ENCODE measurements at places on chromosomes 3 and 15.

GRCh38 chr15:78909791-78910228 is 35.0 kb downstream of the CTSH start:
- no peak for DNase-seq

GRCh38 chr3:39753391-39753790 is 56.0 kb upstream of the MYRIP start:
- DNase-seq: no peak

- no peak for DNase-seq
Measured at GRCh38 chr15:70488002-70488605, 275.3 kb downstream of the UACA start.

GRCh38 chr15:82548700-82549099 is 8.4 kb upstream of the RPS17 start:
- no peak for DNase-seq

DNA sequence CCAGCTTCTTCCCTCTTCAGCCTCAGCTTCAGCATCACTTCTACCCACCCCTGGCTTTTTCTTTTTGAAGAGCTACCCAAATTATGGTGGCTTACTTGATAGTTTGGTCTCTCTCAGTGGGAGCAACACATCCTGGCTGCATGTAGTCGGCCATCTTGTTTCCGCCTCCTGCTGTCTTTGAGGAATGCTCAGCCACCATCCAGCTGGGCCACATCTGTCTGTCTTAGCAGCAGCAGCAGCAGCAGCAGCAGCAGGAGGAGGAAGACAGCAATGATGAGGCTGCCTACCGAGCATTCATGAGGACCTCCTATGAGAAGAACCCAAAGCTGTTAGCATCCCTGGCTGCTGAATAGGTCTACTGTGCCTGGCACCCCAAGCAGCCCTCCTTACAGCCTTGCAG is 19.7 kb downstream of the IL16 start:
- no peak for DNase-seq

GRCh38 chr15:39465843-39466749 is 114.8 kb upstream of the THBS1 start:
- DNase-seq: no peak

GRCh38 chr15:82040862-82041261 is 5.0 kb downstream of the MEX3B start:
- no peak for DNase-seq

DNA sequence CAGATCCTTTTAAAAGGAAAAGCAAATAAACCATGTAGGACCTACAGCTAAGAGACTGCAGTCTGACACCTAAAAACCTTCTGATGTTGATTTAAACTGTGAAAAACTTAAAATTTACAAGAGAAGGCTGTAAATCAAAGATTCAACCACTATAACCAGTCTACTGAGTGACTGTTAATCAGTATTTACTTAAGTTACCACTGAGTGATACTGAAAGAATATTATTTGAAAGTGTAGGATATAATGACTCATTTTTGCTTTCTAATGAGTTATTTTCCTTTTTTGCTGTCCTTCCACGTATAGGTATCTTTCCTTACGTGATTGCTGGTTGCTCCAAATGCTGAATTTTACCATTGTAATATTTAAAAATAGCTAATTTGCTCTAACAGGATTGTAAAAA is 44.6 kb downstream of the RFX7 start:
- no peak for DNase-seq

- no peak for DNase-seq
Measured at GRCh38 chr3:128082546-128082945, 30.3 kb downstream of the SEC61A1 start.

DNA sequence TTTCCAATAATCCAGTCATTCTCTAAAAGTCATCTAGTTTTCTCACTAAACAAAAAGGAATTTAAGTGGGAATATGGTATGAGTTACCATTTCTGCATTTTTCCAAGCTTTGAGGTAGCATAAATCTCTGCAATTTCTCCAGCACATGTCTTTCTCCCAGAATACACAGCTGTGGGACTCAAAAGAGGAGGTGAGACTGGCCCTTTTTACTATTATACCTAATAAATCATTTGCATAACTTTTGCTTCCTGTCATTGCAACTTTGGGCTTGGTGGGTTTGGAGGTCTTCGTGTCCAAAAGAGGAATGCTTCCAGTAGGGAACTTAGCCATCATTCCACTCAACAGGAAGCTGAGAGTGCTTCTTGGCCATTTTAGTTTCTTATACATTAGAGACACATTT is 94.8 kb downstream of the FMN1 start:
- no peak for DNase-seq

DNA sequence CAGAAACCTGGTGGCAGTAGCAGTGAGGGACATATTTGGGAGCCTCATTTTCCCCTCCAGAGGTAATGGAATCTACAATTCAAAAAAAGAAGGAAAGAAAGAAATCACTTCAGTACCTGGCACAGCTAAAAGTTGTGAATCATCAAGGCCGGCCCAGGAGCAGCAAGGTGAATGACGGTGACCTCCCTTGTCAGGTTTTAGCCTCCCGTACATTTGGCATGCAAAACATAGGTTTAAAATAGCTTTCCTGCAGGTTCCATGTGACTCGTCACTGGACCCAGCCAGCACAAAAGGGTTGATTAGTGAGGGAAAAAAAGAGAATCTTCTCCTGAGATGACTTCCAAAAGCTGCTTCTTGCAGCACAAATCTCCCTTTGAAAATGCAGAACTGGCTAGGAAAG is 394.2 kb downstream of the LSAMP start:
- DNase-seq: no peak

DNA sequence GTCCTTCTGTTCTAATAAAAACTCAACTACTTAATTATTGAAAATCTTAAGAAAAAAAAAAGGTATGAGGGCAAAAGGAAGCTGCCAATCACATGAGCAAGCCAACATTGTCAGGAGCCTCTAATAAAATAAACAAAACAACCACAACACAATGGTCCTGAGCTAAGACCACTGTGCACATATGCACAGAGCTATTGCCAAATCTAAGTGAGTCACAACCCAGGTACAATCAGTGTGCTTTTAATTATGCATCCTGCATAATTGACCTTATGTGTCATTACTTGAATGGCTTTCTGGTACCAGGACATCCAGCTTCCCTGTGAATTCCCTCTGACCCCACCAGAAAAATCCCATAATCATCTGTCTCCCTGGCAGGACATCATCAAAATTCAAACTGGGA is 639.8 kb downstream of the MAGI1 start:
- DNase-seq: no peak

GRCh38 chr3:185657211-185657610 is 71.1 kb downstream of the SENP2 start:
- no peak for DNase-seq

DNA sequence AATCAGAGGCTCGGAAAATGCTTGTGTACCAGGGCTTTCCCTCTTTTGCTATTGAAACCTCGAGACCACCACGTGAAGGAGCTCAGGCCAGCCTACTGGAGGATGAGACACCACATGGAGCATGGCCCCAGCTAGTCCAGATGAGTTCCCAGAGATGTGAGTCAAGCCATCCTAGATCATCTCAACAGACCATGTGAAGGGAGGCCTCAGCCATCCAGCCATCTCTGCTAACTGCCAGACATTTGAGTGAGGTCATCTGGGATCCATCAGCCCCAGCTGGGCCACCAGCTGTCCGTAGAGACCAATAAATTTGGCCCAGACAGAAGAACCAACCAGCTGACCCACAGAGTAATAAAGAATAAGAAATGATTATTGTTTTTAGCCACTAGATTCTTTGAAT is 62.8 kb upstream of the PROK2 start:
- DNase-seq: no peak

GRCh38 chr15:56786966-56787365 is 53.7 kb upstream of the ZNF280D start:
- no peak for DNase-seq

DNA sequence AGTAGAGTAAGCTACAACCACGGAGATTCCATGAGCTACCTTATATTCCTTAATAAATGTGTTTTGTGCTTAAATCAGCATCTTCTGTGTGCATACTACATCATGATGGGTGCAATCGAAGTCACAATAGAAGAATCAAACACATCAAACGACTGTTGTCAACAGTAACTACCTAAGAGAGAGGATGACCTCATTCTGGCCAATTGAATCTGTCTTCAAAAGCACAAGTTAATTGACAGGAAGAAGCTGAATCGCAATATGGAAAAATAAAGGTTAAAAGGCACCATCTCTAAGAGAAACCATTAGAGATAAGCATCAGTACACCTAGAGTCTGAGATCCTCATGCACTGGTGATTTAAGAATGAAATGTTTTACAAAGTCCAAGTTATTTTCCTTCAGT is 39.0 kb downstream of the CD200R1L start:
- no peak for DNase-seq

DNA sequence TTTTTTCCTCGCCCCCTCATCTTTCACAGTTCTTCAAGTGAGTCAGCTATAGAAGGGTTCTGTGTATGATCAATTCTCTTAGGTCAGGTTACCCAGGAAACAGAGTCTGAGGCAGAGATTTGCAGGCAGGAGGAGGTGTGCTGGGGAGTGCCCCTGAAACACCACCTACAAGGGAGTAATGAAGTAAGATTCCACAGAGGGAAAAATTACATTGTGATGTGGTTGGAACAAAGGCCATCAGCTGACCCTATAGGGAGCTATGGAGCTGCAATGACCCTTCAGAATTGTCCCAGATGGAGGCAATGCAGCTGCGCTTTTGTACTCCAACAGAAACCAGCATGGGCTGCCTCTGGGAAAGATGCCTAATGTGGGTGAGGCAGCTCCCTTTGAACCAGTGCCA is 142.2 kb upstream of the CNTN3 start:
- no peak for DNase-seq

DNA sequence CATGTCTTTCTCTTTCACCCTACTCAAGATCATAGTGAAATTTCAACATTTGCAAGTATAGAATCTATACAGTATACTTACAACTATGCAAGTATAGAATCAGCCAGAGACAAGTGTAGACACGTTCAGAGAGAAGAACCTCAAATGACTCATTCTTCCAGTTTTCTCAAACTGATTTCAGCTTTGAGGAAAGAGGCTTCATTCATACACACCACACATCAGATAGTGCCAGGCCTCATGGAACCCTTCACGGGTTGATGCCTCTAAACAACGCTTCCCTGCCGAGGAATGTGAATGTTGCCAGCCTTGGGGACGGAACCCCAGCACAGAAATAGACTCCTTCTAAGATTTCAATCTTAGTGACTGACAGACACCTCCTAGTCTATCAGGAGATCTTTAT is 135.7 kb downstream of the FOXP1 start:
- no peak for DNase-seq

DNA sequence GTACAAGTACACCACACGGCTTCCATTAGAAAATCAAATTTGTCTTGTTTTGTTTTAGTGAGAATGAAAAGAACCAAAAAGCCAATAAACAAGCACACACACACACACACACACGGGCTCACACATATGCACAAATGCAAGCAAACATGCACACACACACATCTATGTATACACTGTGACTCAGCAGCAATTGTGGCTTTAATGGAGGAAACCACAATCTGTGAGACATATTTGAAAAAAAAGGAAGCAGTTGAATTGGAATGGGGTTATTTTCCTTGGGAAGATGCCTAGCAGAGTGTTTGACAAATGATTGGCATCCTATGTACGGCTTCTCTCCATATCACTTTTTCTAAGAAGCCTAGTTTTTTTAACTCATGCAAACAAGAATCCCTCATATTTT is 201.1 kb upstream of the ARRDC4 start:
- DNase-seq: no peak

DNA sequence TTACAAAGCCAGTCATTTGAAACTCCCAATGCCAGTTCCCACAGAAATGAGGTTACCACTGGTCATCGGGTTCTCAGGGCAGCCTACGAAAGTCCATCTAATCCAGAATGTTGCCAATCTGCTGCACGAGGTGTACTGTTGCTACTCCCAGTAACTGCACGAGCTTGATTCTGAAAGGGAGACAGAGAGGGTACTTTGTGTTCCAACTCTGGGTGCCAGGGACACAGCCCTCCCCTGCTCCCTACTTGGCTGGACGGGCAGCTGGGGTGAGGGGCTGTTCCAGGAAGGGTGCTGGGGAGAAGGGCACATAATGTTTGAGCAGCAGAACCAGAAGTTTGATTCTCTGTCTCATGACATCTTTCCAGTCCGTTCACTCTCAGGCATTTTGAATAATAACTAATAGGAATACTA is 27.1 kb upstream of the OSBPL11 start:
- no peak for DNase-seq

- DNase-seq: no peak
Measured at GRCh38 chr3:127484601-127485388, 105.7 kb downstream of the TPRA1 start.

GRCh38 chr15:101424984-101425383 is 64.5 kb downstream of the PCSK6 start:
- no peak for DNase-seq

DNA sequence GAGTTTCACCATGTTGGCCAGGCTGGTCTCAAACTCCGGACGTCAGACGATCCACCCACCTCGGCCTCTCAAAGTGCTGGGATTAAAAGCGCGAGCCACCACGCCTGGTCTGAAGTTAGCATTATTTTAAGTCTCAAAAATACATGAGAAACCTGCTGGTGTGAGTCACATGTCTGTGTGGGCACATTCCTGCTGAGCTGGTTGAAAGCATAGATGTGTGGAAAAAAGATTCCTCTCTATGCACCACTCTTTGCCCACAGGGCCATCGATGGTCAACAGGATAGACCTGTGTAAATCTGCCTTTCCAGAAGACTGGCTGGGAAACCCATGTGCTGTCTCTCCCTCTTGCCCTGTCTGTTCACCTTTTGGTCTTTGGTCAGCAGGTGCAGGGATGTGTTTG is 63.5 kb downstream of the CHRD start:
- no peak for DNase-seq

DNA sequence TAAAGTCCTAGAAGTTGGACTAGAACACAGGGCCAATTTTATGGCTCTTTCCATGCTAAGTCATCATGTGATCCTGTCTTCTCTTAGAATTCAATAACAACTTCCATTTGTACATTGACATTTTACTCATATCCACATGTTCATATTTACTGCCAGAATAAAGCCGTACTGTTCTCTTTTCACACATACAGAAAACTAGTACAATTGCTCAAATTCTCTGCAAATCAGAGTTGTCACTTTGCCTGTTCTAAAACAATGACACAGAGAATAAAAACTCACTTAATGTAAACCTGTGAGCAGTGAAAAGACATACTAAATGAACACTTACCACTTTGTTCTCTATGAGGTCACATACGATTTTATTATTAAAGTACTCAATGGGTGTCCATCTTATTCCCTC is 3.5 kb downstream of the LDHAL6B start:
- DNase-seq: no peak

DNA sequence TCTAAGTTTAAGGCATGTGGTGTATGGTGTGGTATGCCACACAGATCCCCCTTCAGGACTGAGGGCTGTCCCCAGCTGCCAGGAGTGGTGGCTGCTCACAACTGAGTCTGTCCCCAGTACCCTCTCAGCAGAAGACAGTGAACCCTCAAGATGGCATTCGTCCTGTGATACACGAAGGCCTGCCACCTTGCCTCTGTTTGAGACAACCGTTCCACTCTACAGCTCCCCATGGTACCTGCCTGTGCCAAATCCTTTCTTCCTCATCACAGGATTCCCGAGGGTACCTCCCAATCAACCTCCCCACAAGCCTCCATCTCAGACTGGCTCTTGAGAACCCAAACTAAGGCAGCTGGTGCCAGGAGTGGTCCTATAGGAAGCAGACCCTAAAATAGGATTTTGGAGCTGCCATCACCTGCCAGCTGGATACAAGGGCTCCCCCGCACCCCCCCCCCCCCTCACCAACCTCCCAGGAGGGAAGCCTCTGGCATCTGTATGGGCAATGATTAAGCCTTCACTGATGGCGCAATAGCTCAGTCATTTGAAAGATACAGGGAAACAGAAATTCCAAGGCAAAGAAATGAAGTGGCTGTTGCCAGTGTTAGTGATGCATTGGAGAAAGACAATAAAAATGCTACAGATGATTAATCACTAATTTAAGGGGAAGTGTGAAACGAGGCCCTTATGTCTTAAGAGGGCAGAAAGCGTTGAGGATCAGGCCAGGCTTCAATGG is 230.0 kb upstream of the LYSMD4 start:
- no peak for DNase-seq
